CD4-positive, CD25-positive, alpha-beta regulatory T cell (primary cell): ENCODE measurements at places on chromosomes 1 and 21. TPM values are rescaled to one million over a fixed set of nuclear protein-coding genes. Genes with fewer than 3 reads are reported as not detected.

GRCh38 chr1:214503553-214503952 is 47.8 kb downstream of the PTPN14 start:
- no peaks in the 10 kb centered on the region for H3K4me1 ChIP-seq
- H3K36me3 ChIP-seq = no peaks in the 10 kb centered on the region
- no peak overlapping the region for H3K27ac ChIP-seq
- no peaks in the 10 kb centered on the region for H3K27me3 ChIP-seq

DNA sequence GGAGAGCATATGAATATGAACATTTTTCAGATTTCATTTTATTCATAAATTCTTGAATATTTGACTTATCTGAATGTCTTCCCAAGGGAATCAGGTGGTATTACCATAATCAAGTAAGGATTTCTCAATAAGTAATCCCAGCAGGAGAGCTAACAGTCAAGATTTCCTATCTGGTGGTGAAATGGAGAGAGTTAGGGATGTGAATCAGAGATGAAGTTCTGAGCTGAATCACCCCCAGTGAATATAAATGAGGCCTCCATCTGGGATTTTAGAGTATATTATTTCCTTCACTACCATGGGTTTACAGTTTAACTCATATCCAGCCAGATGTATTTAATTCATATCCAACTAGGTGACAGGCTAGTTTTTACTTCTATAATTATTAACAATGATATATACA is 61.5 kb upstream of the RGS2 start:
- H3K4me1 ChIP-seq = no peaks in the 10 kb centered on the region
- H3K27me3 ChIP-seq = peaks cover 2% of the 10 kb centered on the region
- no peaks in the 10 kb centered on the region for H3K36me3 ChIP-seq
- H3K27ac ChIP-seq = no peak overlapping the region
- no peak overlapping the region for H3K4me3 ChIP-seq

- peaks cover 16% of the 10 kb centered on the region for H3K36me3 ChIP-seq
- DNase-seq = peak; percentile 24
- peaks cover 33% of the 10 kb centered on the region for H3K4me1 ChIP-seq
- H3K4me3 ChIP-seq = peak overlapping the region; percentile 89
- peak overlapping the region; percentile 91 for H3K27ac ChIP-seq
Measured at GRCh38 chr1:52032785-52033131, 852 bp downstream of the KTI12 start.

DNA sequence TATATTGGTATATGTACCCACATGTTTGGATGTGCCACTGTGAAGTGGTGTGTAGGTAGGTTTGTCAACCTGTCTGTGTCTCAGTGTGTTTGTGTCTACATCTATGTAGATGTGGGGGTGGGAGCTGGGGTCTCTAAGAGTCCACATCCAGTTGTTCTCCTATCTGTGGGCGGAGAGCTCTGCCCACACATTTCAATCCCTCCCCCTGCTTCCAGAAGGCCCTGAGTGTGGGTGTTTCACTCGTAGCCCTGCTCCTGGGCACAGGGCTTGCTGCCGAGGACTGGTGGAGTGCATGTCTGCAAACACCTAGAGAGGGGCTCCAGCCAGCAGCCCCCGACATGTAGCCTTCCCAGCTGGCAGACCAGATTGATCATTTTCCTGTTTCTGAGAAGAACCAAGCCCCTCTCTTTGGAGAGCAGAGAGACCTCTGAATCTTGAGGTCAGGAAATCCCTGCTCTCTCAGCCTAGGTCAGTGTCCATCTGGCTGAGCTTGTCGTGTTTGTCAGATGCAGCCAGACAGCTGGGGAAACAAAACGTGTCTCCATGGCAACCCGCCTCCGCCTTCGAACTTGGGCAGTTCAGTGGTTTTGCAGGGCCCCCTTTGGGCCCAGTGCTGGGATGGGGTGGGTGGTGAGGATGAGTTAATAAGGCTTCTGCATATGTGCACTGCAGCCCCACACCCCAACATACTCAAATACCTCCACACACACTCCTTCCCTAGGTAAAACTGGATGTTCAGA is 31.2 kb upstream of the SYNC start:
- H3K27ac ChIP-seq = no peak overlapping the region
- no peak for DNase-seq
- no peaks in the 10 kb centered on the region for H3K36me3 ChIP-seq
- H3K27me3 ChIP-seq = no peaks in the 10 kb centered on the region

- H3K27me3 ChIP-seq = peaks cover 3% of the 10 kb centered on the region
- H3K4me1 ChIP-seq = no peaks in the 10 kb centered on the region
- no peak overlapping the region for H3K27ac ChIP-seq
- H3K4me3 ChIP-seq = no peak overlapping the region
- no peaks in the 10 kb centered on the region for H3K36me3 ChIP-seq
- DNase-seq = no peak
Measured at GRCh38 chr1:101440485-101440884, 203.7 kb downstream of the S1PR1 start.

- H3K36me3 ChIP-seq = no peaks in the 10 kb centered on the region
- no peak for DNase-seq
- no peak overlapping the region for H3K27ac ChIP-seq
- no peaks in the 10 kb centered on the region for H3K4me1 ChIP-seq
- no peak overlapping the region for H3K4me3 ChIP-seq
Measured at GRCh38 chr1:200704986-200705500, 33.6 kb upstream of the CAMSAP2 start.

GRCh38 chr1:183313063-183313462 is 105.1 kb downstream of the NMNAT2 start:
- no peak overlapping the region for H3K27ac ChIP-seq
- no peaks in the 10 kb centered on the region for H3K27me3 ChIP-seq
- H3K4me3 ChIP-seq = no peak overlapping the region

DNA sequence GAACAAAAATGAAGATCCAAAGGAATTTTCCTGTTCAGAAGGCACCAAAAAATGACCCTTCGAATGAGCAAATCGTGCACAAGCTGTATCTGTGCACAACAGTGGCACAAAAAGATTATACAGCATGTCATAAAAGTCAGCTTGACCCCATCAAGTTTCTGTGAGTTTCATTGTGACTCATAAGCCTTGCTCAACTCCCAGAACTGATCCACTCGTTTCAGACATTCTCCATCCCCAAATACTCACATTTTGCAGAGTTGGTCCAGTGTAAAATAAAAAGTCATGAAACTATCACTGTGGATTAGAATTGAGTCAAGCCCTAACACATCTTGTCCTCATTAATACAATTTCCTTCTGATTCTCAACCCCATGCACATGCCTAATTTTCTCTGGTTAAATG is 174.7 kb upstream of the PKN2 start:
- H3K27ac ChIP-seq = no peak overlapping the region
- no peak overlapping the region for H3K4me3 ChIP-seq
- no peaks in the 10 kb centered on the region for H3K27me3 ChIP-seq

DNA sequence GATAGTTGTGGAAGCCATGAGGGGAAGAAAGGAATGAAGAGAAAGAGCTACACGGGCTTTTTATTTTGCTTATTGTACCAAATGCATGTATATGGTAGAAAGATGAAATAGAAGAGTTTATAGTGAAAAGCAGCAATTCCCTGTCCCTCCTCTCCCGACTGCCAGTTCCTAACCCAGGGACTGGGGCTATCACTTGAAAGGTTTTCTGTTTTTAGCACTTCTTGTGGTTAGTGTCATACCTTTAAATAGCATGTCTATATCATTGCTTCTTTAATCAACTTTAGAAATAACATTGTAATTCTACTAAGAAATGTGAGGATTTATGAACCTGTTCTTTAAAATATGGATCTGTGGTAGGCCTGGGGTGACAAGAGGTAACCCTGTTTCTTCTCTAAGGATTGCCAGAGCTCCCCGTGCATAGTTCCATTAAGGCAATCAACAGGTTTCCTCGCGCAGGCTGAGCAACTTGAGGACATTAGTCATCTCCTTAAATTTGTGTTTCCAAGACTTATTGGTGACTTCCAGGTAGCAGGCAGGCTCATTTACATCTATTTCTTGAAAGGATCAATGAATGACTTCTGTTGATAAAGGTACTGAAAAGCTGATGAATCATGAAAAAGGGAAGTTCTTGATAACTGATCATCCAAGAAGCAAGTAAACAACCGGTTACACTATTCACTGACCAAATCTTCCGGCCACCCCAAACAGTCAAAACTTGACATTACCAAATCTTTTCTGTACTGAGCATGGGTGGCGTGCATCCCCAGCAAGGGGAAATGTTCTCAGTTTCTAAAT is 37.8 kb upstream of the S1PR1 start:
- no peaks in the 10 kb centered on the region for H3K27me3 ChIP-seq
- peaks cover 6% of the 10 kb centered on the region for H3K4me1 ChIP-seq
- H3K27ac ChIP-seq = no peak overlapping the region
- no peaks in the 10 kb centered on the region for H3K36me3 ChIP-seq
- H3K4me3 ChIP-seq = no peak overlapping the region
- DNase-seq = no peak

- H3K27me3 ChIP-seq = peaks cover 7% of the 10 kb centered on the region
- no peak overlapping the region for H3K27ac ChIP-seq
- no peak overlapping the region for H3K4me3 ChIP-seq
- DNase-seq = no peak
- no peaks in the 10 kb centered on the region for H3K36me3 ChIP-seq
- H3K4me1 ChIP-seq = peaks cover 5% of the 10 kb centered on the region
Measured at GRCh38 chr1:31573261-31573660, 3.1 kb upstream of the TINAGL1 start.

DNA sequence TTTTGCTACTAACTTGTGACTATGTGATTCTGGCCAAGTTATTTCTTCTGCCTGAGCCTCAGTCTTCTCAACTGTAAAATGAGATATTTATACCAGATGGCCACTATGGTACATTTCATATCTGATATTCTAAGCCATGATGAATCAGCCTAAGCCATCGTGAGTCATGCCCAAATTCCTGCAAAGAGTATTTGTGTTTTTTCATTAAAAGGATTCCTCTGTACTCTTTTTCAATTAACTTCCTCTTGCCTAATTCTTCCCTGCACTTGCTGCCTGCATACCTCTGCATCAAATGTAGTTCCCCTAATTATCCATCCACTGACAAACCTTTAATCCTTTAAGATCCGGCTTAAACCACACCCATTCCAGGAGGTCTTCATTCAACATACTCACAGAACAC is 575.1 kb upstream of the BEND5 start:
- no peaks in the 10 kb centered on the region for H3K36me3 ChIP-seq
- H3K4me1 ChIP-seq = no peaks in the 10 kb centered on the region
- H3K4me3 ChIP-seq = no peak overlapping the region
- DNase-seq = no peak
- H3K27me3 ChIP-seq = no peaks in the 10 kb centered on the region

DNA sequence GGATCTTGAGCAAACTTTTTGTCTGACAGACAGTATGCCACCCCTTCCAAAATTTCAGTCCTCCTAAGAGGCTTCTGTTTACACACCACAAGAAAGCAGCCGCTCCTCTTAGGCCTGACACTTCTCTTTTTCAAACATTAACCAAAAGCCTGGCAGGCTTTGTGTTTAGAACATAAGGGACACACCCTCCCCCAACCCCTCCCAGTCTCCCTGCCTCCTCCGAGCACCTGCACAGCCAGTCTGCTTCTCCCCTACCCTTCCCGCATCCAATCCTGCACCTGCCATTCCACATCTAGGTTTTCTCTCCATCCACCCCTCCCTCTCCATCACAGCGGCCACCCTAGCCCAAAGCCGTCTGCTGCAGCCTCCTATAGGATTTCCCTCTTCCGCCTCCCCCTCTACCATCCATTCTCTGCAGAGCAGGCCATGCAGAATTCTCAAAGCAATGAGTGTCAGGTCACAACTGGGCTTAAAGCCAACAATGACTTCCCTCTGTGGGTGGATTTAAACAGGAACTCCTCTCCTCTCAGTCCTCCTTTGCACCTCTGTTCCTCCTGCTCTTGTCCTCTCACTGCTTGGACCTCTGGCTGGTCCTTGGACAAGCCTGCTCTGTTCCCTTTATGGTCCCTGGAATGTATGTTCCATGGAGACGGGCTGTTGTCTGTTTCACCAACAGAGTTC is 478.2 kb downstream of the NPHP4 start:
- no peak for DNase-seq
- no peaks in the 10 kb centered on the region for H3K27me3 ChIP-seq
- H3K4me1 ChIP-seq = peaks cover 5% of the 10 kb centered on the region
- H3K36me3 ChIP-seq = no peaks in the 10 kb centered on the region
- H3K4me3 ChIP-seq = no peak overlapping the region

- peaks cover 4% of the 10 kb centered on the region for H3K36me3 ChIP-seq
- no peaks in the 10 kb centered on the region for H3K4me1 ChIP-seq
- H3K4me3 ChIP-seq = no peak overlapping the region
- DNase-seq = no peak
- no peaks in the 10 kb centered on the region for H3K27me3 ChIP-seq
Measured at GRCh38 chr1:8460784-8461183, 142.9 kb downstream of the SLC45A1 start.

- H3K27me3 ChIP-seq = no peaks in the 10 kb centered on the region
- H3K27ac ChIP-seq = no peak within 1 kb of the TSS
- H3K4me1 ChIP-seq = peaks cover 15% of the 10 kb centered on the region
- H3K4me3 ChIP-seq = no peak within 1 kb of the TSS
- H3K36me3 ChIP-seq = no peaks in the 10 kb centered on the region
- no peak for DNase-seq
Measured at GRCh38 chr21:44551340-44551961, at the start of gene KRTAP10-2. TSS of gene KRTAP10-2 (minus strand) at chr21:44551505. CDS start at chr21:44551458, 47 bp downstream.

GRCh38 chr1:241600496-241600901 is 39.7 kb downstream of the CHML start:
- DNase-seq = no peak
- no peak overlapping the region for H3K4me3 ChIP-seq
- no peaks in the 10 kb centered on the region for H3K4me1 ChIP-seq
- H3K27me3 ChIP-seq = no peaks in the 10 kb centered on the region

- H3K36me3 ChIP-seq = peaks cover 8% of the 10 kb centered on the region
- H3K4me1 ChIP-seq = no peaks in the 10 kb centered on the region
- H3K4me3 ChIP-seq = no peak overlapping the region
Measured at GRCh38 chr1:97849345-97850340, 71.2 kb downstream of the DPYD start.

- no peaks in the 10 kb centered on the region for H3K36me3 ChIP-seq
- H3K27me3 ChIP-seq = no peaks in the 10 kb centered on the region
- DNase-seq = peak; percentile 85
- H3K4me3 ChIP-seq = peak overlapping the region; percentile 51
- peak overlapping the region; percentile 78 for H3K27ac ChIP-seq
Measured at GRCh38 chr1:21956720-21957552, 19.8 kb upstream of the HSPG2 start.

DNA sequence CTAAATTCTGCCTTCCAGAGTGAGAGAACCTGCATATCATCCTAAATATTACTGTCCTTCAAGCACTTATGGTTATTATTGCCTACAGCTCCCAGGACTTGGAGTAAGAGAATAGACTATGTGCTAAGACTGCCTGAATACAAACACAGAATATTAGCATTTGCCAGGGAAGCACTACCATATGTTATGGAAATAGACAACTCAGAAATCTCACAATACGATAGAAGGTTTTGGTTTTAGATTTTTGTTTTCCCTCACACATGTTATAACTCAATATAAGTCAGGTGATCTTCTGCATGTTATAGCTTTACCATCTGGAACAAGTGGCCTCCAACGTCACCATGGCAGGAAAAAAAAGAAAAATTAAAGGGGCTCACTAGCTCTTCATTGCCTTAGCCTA is 413.9 kb downstream of the LRRIQ3 start:
- H3K4me3 ChIP-seq = no peak overlapping the region
- no peaks in the 10 kb centered on the region for H3K27me3 ChIP-seq
- H3K4me1 ChIP-seq = no peaks in the 10 kb centered on the region
- no peaks in the 10 kb centered on the region for H3K36me3 ChIP-seq
- H3K27ac ChIP-seq = no peak overlapping the region

Gene ABCA4
- total RNA-seq = not detected

Gene AMY1B
- not detected for total RNA-seq

Gene PLEKHM2
- total RNA-seq = 71.8 TPM

Gene TFF1
- not detected for total RNA-seq

Gene OR2T1
- not detected for total RNA-seq
